Breast epithelium (tissue), 4 donors: ENCODE measurements at places on chromosomes 13 and 19.

DNA sequence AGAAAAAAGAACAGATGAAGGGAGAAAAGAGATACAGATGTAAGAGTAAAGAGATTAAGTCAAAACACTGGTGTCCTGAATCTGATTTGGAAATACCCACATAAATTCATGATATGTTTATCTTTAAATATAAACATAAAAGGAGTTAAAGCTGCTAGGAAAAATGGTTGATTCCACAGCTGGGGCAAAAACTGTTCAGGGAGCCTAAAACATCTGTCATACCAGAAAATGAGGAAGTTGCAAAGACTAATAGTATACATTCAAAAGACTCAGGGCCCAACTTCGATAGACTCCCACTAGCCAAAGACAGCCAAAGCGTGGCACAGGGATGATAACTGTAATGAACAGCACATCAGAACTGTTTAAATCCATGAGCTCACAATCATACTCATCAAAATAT lies 62.0 kb downstream of the ABCC4 start:
- no peak for DNase-seq

DNA sequence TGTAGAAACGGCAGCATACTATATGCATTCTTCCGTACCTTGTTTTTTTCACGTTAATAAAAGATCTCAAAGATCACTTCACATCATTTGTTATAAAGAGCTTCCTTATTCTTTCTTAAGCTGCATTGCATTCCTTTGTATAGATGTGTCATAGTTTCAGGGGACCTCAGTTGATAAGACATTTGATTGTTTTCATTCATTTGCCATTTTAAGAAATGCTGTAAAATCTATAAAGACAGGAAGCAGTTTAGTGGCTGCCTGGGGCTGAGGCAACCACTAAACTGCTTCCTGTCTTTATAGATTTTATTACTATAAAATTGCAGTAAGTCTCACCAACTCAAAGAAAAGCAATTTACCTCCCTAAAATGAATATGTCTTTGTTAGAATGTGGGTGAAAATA lies 59.4 kb downstream of the ZDHHC20 start:
- no peak for DNase-seq

GRCh38 chr19:46069806-46070341 lies 29.1 kb upstream of the IGFL4 start:
- DNase-seq: no peak

- no peak for DNase-seq
Measured at GRCh38 chr13:31334994-31335557, 135.3 kb downstream of the B3GLCT start.
